ENCODE measurements at places on chromosomes 4 and X. TPM values are rescaled to one million over a fixed set of nuclear protein-coding genes. Genes with fewer than 3 reads are reported as not detected.

HTT gene
- total RNA-seq = 74.7 TPM

ATP5ME gene
- 47.8 TPM for total RNA-seq

CENPVL1 gene
- not detected for total RNA-seq

RNF212 gene
- total RNA-seq = not detected

ERVMER34-1 gene
- total RNA-seq = not detected

SRPX gene
- 70.7 TPM for total RNA-seq

RTL9 gene
- total RNA-seq = under 0.01 TPM

ITIH6 gene
- not detected for total RNA-seq

MAGEB2 gene
- not detected for total RNA-seq

- H3K4me1 ChIP-seq = no peaks in the 10 kb centered on the region
- peak overlapping the region; percentile 91 for H3K27ac ChIP-seq
- no peaks in the 10 kb centered on the region for H3K27me3 ChIP-seq
- peak overlapping the region; percentile 61 for H3K4me3 ChIP-seq
- peak; percentile 21 for DNase-seq
Measured at GRCh38 chrX:155216940-155217440, 730 bp downstream of the VBP1 start.

DNA sequence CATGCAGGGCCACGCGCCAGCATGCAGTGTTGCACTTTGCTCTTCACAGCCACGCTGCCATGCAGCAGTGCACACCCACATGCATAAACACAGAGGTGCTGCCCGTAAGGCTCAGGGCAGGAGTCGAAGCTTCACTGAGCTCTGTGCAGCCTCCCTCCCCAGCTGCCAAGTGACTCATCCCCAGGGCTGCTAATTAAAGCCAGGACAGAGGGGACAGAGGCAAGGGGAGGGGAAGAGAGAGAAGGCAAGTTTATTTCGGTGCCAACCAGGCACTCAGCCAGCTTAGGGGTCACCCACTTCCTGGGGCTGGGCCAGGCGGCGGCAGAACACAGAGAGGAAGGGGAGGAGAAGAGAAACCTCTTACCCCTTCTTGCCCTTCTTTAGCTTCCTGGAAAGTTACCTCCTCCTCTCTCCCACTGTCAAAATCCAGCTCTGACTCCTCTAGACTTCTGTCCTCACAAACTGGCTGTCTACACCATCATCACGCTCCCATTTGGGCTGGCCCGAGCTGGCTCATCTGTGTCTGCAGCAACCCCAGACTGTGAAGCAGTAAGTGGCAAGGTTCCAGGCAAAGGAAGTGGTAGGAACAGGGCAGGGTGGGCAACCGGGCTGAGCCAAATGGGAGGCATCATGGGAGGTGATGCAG lies 6.2 kb upstream of the IQSEC2 start:
- peaks cover 6% of the 10 kb centered on the region for H3K4me1 ChIP-seq
- peak; percentile 65 for DNase-seq
- no peaks in the 10 kb centered on the region for H3K36me3 ChIP-seq
- peaks cover 4% of the 10 kb centered on the region for H3K27me3 ChIP-seq
- no peak overlapping the region for H3K4me3 ChIP-seq
- H3K27ac ChIP-seq = no peak overlapping the region

DNA sequence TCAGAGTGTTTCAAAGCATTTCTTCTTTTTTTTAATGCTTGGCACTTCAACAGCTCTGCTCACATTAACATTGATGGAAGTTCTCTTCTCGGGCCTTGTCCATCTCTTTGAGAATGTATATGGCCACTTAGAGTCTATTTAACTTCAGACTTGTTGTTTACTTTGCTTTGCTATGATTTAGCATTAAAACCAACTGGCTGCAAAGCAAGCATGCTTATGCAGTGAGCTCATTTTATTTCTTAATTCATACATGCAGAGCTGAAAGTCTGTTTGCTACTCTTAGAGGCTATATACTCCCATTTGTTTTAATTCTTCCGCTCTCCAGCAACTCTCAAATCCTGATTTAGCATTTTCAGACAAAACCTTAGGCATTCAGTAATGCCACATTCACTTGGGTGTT lies 107.6 kb upstream of the PACRGL start:
- peaks cover 9% of the 10 kb centered on the region for H3K4me1 ChIP-seq
- no peak overlapping the region for H3K4me3 ChIP-seq

DNA sequence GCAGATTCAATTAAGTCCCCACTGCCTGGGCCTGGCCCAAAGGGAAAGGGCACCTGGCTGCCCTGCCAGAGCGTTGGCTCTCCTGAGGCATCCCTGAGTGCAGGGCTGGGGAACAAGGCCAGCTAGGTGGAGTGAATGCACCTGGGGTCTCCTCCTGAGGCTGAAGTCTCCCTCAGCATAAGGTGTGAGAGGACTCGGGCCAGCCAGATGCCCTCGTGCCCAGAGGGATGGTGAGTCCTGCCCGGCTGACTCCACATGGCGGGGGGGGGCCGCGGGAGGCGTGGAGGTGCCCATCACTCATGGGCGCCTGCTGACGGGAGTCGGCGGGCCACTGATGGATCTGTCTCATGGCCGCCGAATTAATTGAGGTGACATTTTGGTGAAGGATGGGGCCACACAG lies 87.8 kb downstream of the GATB start:
- H3K4me3 ChIP-seq = no peak overlapping the region
- H3K36me3 ChIP-seq = peaks cover 5% of the 10 kb centered on the region
- no peak for DNase-seq

- H3K4me1 ChIP-seq = peaks cover 63% of the 10 kb centered on the region
- H3K36me3 ChIP-seq = peaks cover 28% of the 10 kb centered on the region
- no peaks in the 10 kb centered on the region for H3K27me3 ChIP-seq
- DNase-seq = no peak
Measured at GRCh38 chr4:2487632-2488031, 18.7 kb downstream of the RNF4 start.

- H3K36me3 ChIP-seq = no peaks in the 10 kb centered on the region
- H3K27ac ChIP-seq = no peak overlapping the region
- H3K4me1 ChIP-seq = no peaks in the 10 kb centered on the region
- H3K4me3 ChIP-seq = no peak overlapping the region
- H3K27me3 ChIP-seq = no peaks in the 10 kb centered on the region
- DNase-seq = no peak
Measured at GRCh38 chrX:22629105-22629725, 356.5 kb downstream of the CBLL2 start.

DNA sequence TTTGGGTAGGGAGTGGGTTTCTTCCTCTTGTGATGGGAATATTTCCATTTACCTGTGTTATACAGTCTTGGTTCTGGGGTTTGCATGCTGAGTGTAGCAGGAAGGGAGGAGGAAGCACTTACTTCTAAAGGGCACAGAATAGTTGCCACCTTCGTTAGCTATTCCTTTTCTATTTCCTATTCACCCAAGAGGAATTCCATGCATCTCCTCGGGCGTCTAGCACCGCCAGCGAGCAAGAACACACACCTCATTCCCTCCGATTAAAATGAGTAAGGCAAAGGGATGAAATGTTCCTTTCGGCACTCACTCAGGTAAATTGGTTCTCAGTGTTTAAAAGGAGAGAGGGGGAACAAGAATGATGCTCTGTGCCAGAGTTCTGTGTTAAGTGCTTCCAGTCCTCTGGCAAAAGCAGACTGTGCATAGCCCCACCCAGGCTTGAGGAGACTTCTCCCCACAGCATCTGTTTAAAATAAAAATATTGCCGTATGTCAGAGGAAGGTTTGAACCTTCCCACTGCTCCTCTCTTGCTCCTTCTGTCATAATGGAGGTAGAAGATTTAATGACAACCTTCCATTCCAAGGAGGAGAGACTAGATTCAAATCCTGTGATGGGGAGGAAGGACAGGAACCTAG lies 351.4 kb downstream of the PTTG2 start:
- H3K4me1 ChIP-seq = peaks cover 10% of the 10 kb centered on the region
- DNase-seq = no peak
- no peaks in the 10 kb centered on the region for H3K27me3 ChIP-seq
- no peak overlapping the region for H3K27ac ChIP-seq

DNA sequence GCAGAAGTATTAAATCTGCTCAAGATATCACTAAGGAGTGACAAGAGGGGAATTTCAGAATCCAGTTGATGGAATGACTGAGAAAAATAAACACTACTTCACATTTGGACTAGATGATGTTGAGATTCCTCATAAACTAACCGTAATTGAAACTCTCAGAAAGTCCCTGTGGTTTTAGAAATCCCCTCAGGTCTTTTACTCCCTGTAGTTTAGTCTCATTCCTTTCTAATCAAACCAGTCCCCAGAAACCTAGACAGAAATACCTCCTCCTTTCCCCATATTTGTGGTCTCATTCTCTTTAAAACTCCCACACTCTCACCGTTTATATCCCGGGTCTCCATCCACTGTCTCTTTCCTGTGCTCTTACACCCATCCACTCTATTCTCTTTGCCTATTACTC lies 15.0 kb upstream of the TLR1 start:
- no peaks in the 10 kb centered on the region for H3K4me1 ChIP-seq
- H3K27ac ChIP-seq = no peak overlapping the region
- H3K4me3 ChIP-seq = no peak overlapping the region
- H3K27me3 ChIP-seq = no peaks in the 10 kb centered on the region

- H3K27ac ChIP-seq = peak overlapping the region; percentile 79
- no peaks in the 10 kb centered on the region for H3K36me3 ChIP-seq
- peaks cover 24% of the 10 kb centered on the region for H3K4me1 ChIP-seq
- peaks cover 30% of the 10 kb centered on the region for H3K27me3 ChIP-seq
Measured at GRCh38 chr4:11427121-11427996, 1.3 kb downstream of the HS3ST1 start.

GRCh38 chrX:46117234-46117633 lies 428.0 kb downstream of the ZNF674 start:
- no peaks in the 10 kb centered on the region for H3K36me3 ChIP-seq
- DNase-seq = peak; percentile 8
- H3K4me3 ChIP-seq = no peak overlapping the region

GRCh38 chr4:11002961-11003360 lies 318.4 kb upstream of the CLNK start:
- no peaks in the 10 kb centered on the region for H3K36me3 ChIP-seq
- no peak for DNase-seq
- no peaks in the 10 kb centered on the region for H3K27me3 ChIP-seq
- H3K4me3 ChIP-seq = no peak overlapping the region

- H3K27ac ChIP-seq = peak within 1 kb of the TSS; percentile 77
- peaks cover 3% of the 10 kb centered on the region for H3K36me3 ChIP-seq
- peak; percentile 90 for DNase-seq
- peaks cover 9% of the 10 kb centered on the region for H3K4me1 ChIP-seq
- H3K27me3 ChIP-seq = no peaks in the 10 kb centered on the region
- peak within 1 kb of the TSS; percentile 69 for H3K4me3 ChIP-seq
Measured at GRCh38 chrX:48508400-48509244, at the start of gene PORCN. TSS of gene PORCN (plus strand) at chrX:48508992. CDS start at chrX:48509821, 829 bp downstream.

DNA sequence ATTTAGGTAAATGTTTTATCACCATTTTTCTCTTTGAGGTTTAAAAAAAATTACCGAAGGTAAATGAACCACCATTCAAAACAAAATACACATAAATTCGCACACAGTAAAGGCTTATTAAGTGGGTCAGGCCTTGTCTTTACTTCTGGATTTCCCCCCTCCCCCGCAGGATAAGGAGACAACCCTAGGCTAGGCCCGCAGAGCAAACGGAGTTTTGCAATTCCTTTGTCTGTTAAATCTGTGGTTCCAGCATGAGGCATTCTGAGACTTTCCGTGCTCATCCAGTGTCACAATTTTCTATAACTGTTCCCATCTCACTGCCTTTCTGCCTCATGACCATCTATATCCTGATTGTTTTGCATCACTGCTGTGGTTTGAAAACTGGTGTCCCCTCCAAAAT lies 307.4 kb downstream of the DCHS2 start:
- H3K27me3 ChIP-seq = no peaks in the 10 kb centered on the region
- H3K4me1 ChIP-seq = no peaks in the 10 kb centered on the region
- no peaks in the 10 kb centered on the region for H3K36me3 ChIP-seq

- H3K36me3 ChIP-seq = no peaks in the 10 kb centered on the region
- H3K27me3 ChIP-seq = no peaks in the 10 kb centered on the region
- H3K27ac ChIP-seq = no peak overlapping the region
- no peak overlapping the region for H3K4me3 ChIP-seq
- no peaks in the 10 kb centered on the region for H3K4me1 ChIP-seq
Measured at GRCh38 chr4:141524841-141525240, 111.5 kb upstream of the IL15 start.
